ENCODE measurements at places on chromosomes 1 and 21.

DNA sequence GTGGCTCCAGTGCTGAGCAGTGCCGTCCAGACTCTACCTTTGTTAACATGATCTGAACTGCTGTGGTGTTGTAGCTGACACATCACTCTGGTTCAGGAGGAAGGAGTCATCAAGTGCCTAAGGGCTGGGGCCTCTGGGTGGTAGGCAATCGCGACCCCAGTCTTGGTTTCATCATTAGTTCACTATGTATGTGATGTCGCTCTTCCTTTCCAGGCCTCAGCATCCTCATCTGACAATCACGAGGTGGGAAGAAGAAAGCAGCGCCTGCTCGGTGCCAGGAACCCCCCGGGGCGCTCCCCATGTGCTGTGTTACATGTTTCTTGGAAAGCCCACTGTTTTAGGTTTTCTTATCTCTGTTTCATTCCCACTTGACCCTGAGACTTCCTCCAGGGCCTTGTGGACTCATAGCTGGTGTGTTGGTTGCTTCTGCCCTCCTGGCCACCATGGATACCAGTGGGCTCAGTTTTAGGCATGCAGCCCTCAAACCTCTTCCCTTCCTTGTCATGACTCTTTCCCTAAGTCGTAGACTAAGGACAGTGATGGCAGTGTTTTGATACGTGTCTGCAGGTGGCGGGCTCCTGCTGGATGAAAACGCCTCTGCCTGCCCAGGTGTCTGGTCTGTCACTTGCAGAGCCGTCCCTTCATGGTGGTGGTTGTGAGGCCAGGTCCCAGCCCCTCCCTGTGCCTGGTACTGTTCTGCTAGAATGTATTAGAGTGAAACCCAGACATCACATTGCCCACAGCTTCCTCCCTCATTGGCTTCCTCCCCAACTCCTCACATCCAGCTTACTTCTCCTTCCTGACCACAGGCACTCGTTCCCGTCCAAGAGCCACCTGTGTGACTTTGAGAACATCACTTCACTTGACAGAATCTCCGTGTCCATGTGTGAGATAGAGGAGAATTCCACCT lies 17.2 kb upstream of the FOXO6 start:
- no peak overlapping the region for H3K4me3 ChIP-seq
- no peaks in the 10 kb centered on the region for H3K4me1 ChIP-seq
- H3K36me3 ChIP-seq, result no peaks in the 10 kb centered on the region
- no peaks in the 10 kb centered on the region for H3K27me3 ChIP-seq
- no peak overlapping the region for H3K27ac ChIP-seq

DNA sequence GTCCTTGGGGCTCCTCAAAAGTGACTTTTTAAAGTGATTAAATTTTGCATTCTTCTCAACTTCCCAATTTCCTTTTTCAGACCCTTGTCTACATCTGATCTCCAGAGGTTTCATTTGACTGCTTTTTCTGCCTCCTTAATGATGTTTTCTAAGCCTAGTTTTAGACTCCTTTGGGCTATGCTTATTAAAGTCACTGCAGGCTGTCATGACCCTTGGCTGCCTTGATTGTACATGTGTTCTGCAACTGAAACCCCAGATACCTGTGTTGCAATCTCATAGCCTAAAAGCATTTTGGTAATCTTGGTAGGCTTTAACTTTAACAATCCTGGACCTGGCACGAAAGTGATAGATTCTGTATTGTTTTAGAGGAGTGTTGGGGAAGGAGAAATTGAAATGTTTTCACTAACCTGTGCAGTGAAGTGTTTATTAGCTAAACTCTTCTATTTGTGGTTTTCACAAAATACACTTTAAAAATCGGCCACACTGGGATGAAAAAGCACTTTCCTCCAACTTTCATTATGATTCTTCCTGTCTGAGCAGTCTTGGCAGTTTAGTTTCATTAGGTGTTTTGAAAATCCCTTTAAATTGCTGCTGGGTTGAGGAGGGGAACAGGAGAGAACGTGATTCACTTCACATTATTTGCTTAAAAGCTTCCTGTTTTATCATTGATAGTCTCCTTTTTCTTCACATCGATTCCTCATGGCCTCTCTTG lies 4.9 kb downstream of the MACO1 start:
- peak overlapping the region; percentile 6 for H3K27ac ChIP-seq
- no peaks in the 10 kb centered on the region for H3K27me3 ChIP-seq
- peak; percentile 33 for DNase-seq
- no peaks in the 10 kb centered on the region for H3K36me3 ChIP-seq
- H3K4me1 ChIP-seq, result peaks cover 4% of the 10 kb centered on the region

GRCh38 chr21:29430030-29430429 lies 131.3 kb downstream of the BACH1 start:
- H3K36me3 ChIP-seq, result no peaks in the 10 kb centered on the region
- no peak overlapping the region for H3K27ac ChIP-seq
- DNase-seq, result no peak
- no peaks in the 10 kb centered on the region for H3K4me1 ChIP-seq
- H3K27me3 ChIP-seq, result no peaks in the 10 kb centered on the region

- H3K27me3 ChIP-seq, result no peaks in the 10 kb centered on the region
- DNase-seq, result no peak
- no peaks in the 10 kb centered on the region for H3K36me3 ChIP-seq
- no peak overlapping the region for H3K27ac ChIP-seq
- H3K4me3 ChIP-seq, result no peak overlapping the region
These were observed 88.1 kb downstream of the CCDC30 start for GRCh38 chr1:42551180-42551579.

DNA sequence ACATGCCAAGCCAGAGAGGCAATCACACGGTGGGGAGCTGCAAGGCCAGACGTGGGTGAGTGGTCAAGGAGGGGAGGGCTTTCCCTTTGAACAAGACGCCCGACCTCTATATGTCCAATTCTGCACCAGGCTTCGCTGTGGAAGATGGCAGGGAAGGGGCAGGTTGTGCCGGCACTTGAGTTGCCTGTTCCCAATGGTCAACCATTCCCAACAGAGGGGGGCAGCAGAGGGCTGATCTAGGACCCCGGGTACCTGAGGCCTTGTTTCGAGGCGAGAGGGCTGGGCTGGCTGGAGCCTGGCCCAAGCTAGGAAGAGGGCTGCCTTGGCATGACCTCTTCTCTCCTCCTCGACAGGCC lies 64.9 kb downstream of the TMEM53 start:
- H3K4me1 ChIP-seq, result no peaks in the 10 kb centered on the region
- no peak overlapping the region for H3K27ac ChIP-seq
- H3K36me3 ChIP-seq, result no peaks in the 10 kb centered on the region
- H3K4me3 ChIP-seq, result no peak overlapping the region
- H3K27me3 ChIP-seq, result no peaks in the 10 kb centered on the region

DNA sequence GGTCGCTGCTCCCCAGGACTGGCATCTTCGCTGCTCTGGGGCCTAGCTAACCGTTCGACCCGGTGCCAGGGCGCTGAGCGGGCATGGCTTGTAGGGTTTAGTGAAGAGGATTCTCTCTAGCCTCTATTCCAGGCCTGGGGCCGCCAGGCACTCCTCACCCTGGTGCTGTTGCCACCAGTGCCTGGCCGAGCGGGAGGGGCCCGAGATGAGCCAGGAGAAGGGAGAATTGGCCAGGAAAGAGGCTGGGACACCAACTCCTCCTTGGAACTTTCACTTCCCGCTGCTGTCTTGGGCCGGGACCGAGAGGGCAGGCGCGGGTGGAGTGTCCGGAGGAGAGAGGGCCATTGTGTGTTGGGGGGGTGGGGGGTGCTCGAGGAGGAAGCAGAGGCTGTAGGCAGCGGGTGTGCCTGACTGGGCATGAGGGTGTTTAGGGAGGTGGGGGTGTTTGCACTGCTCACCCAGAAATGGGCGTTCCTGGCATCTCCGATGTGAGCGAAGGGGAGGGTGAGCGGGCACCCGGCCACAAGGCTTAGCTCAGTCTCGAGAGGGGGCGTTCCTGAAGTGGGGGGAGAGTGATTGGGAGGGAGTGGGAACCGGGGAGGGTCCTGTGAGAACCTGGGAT lies 772 bp downstream of the ADAM15 start:
- H3K27me3 ChIP-seq, result no peaks in the 10 kb centered on the region
- H3K36me3 ChIP-seq, result no peaks in the 10 kb centered on the region
- peak overlapping the region; percentile 88 for H3K27ac ChIP-seq
- DNase-seq, result peak; percentile 67

DNA sequence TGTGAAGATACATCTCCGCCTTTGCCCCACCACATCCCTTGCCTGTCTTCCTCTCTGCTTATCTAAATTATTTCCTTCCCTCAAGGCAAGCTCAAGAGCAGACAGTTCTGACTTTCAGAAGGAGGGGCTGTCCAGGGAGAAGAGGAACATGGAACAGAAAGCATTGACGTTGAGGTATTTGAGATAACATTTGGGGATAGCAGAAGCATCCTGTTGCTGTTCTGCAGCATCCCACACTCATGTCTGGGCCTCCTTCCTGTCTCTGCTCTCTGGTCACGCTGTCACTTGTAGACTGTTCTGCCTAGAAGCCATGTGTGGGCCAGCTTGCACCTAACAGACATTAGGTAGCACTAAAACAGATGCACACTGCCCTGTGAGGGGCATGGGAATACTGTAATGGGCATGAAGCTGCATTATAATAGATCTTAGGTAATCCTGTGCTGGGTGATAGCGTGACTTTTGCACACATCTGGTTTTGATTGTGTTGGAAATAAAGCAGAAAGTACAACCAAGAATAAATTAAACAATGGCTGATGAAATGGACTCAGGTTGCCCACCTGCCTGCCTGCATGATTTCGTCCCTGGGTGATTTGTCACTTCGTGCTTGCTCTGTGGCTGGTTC lies 660 bp upstream of the RD3 start:
- no peak overlapping the region for H3K4me3 ChIP-seq
- DNase-seq, result no peak
- no peaks in the 10 kb centered on the region for H3K27me3 ChIP-seq
- H3K36me3 ChIP-seq, result no peaks in the 10 kb centered on the region
- no peak overlapping the region for H3K27ac ChIP-seq

DNA sequence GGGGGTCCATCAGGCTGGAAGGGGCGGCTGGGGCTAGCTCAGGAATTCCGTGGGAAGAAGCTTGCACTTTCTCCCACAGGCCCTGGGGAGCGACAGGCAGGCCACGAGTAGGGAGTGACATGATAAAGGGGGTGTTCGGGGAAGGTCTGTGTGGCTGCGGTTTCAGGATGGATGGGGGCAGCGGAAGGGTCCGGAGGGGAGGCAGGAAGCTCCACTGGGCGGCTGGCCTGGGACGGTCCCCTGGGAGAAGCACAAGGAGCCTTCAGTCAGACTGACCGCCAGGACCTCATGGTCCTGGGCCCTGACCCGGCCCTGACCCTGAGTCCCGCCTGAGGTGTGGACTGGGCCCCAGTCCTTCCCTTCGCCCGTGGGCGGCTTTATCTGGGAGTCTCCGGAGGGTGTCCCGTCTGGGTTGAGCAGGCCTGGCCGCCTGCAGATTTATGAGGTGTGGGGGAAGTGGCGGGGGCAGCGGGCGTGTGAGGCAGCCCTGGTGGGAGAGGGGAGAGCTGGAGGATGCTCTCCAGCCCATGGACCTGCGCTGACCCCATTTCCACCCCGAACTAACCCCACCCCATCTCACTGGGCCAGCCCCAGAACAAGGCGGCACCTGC lies 45.6 kb downstream of the EPHB2 start:
- H3K36me3 ChIP-seq, result no peaks in the 10 kb centered on the region
- no peaks in the 10 kb centered on the region for H3K27me3 ChIP-seq
- H3K4me1 ChIP-seq, result no peaks in the 10 kb centered on the region

GRCh38 chr1:234584926-234585325 lies 25.1 kb downstream of the IRF2BP2 start:
- no peak overlapping the region for H3K4me3 ChIP-seq
- no peaks in the 10 kb centered on the region for H3K36me3 ChIP-seq
- H3K4me1 ChIP-seq, result no peaks in the 10 kb centered on the region
- peak overlapping the region; percentile 80 for H3K27ac ChIP-seq
- H3K27me3 ChIP-seq, result no peaks in the 10 kb centered on the region

DNA sequence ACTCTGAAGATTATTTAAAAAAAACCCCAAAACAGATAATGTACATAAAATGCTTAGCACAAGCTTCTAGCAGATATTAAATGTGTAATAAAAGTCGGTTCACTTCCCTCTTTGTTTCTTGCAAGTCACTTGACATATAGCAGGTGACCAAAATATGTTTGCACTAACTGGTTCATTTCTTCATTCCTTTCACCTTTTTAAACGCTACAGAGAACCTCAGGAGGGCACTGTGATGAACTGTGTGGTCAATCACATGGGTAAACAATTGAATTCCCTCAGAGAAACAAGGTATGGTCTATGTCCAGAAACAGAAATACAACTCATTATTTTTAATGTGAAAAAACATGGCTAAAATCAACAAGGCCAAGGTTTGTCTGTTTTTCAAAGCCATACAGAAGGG lies 51.3 kb upstream of the BCL10 start:
- H3K27me3 ChIP-seq, result no peaks in the 10 kb centered on the region
- no peak for DNase-seq
- H3K4me1 ChIP-seq, result no peaks in the 10 kb centered on the region
- no peaks in the 10 kb centered on the region for H3K36me3 ChIP-seq
- no peak overlapping the region for H3K4me3 ChIP-seq

- no peak overlapping the region for H3K4me3 ChIP-seq
- H3K27me3 ChIP-seq, result no peaks in the 10 kb centered on the region
- no peaks in the 10 kb centered on the region for H3K4me1 ChIP-seq
- no peak overlapping the region for H3K27ac ChIP-seq
These were observed 601.9 kb downstream of the MRPL39 start for GRCh38 chr21:25005388-25005787.

DNA sequence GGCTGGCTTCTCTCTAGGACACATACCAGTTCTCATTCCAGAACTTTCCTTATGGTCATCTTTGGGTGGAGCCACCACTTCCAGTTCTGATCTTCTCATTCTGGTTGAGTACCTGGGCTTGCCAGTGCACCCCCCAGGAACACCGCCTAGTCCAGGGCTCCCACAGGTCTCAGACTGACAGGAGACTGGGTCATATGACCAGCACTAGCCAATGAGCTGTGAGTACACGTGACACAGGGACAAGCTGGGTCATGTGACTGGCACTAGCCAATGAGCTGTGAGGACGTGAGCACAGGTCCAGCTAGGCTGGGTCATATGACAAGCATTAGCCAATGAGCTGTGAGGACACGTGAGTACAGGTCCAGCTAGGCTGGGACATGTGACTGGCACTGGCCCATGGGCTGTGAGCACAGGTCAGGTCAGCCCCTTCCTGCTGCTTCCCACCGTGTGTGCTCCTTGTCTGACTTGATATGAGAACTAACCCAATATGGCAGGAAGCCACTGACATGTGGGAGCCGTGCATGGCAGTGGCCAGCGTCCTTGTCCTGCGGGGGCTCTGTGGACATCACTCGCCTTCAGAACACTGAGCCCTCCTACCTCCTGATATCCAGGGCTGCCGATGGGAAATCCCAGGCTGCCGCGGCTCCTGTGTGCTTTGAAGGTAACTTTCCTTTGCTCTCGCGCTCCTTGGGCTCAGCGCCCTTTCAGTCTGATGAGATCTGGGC lies 22.7 kb downstream of the KRTAP10-1 start:
- no peak overlapping the region for H3K4me3 ChIP-seq
- H3K36me3 ChIP-seq, result no peaks in the 10 kb centered on the region
- no peak overlapping the region for H3K27ac ChIP-seq

- no peak overlapping the region for H3K4me3 ChIP-seq
- H3K27me3 ChIP-seq, result no peaks in the 10 kb centered on the region
- no peaks in the 10 kb centered on the region for H3K36me3 ChIP-seq
These were observed 77.8 kb upstream of the C1orf105 start for GRCh38 chr1:172342584-172343239.

DNA sequence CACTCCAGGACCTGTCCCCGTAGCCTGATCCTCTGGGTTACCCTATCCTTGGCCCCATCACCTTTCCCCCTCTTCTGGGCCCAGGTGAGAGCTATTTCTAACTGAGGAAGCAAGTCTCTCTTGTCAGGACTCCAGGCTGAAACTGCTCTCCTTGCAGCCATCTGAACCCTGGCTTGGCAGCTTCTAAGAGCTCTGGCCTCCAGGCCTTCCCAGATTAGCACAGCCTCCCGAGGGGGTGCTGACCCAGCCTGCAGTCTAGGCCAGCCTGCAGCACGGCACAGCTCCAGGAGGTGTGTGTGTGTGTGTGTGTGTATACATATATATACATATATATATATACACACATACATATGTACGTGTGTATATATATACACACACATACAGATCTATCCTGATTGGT lies 17.4 kb downstream of the CACNA1S start:
- no peak for DNase-seq
- H3K36me3 ChIP-seq, result no peaks in the 10 kb centered on the region
- no peaks in the 10 kb centered on the region for H3K4me1 ChIP-seq
- no peaks in the 10 kb centered on the region for H3K27me3 ChIP-seq
